BJ (cell line): ENCODE measurements at places on chromosomes 2 and 18.

- DNase-seq, result no peak
These were observed 34.1 kb upstream of the METAP1D start for GRCh38 chr2:171965661-171966060.

- no peak for DNase-seq
These were observed 75.5 kb downstream of the COPS8 start for GRCh38 chr2:237161189-237161588.

DNA sequence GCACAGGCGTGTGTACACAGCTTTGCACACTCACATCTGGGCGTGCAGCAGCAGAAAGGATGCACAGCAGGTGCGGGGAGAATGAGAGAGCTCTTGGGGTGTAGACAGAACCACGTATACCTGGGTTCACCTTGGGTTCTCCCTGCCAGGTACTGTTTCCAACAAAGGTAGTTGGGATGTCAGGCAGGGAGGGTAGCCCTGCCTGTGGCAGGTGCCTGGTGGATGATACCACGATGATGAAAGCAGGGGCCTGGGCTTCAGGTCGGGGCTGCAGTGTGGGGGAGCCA lies 6.5 kb upstream of the ARID5A start:
- no peak for DNase-seq

DNA sequence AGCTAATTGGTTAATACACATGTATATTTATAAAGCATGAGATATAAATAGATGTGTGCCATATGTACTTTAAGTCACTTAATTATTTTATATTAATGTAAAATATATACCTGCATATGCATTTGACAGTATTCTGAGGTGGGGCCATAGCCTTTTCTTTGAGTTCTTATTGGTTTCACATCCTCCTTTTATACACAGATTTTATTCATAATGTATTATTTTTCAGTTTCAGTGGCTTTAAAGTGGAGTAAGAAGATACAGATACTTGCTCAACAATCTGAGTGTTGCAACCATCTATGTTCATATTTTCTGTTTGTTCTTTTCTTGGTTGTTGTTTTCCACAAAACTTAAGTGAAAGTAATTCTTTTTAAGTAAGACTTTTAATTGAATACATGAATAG lies 436.5 kb downstream of the RND3 start:
- DNase-seq, result no peak

GRCh38 chr18:37575646-37576045 lies 10.0 kb upstream of the CELF4 start:
- DNase-seq, result no peak

- no peak for DNase-seq
These were observed 35.1 kb downstream of the MYO7B start for GRCh38 chr2:127570282-127571250.

GRCh38 chr2:175251425-175252041 lies 70.0 kb upstream of the ATP5MC3 start:
- no peak for DNase-seq

DNA sequence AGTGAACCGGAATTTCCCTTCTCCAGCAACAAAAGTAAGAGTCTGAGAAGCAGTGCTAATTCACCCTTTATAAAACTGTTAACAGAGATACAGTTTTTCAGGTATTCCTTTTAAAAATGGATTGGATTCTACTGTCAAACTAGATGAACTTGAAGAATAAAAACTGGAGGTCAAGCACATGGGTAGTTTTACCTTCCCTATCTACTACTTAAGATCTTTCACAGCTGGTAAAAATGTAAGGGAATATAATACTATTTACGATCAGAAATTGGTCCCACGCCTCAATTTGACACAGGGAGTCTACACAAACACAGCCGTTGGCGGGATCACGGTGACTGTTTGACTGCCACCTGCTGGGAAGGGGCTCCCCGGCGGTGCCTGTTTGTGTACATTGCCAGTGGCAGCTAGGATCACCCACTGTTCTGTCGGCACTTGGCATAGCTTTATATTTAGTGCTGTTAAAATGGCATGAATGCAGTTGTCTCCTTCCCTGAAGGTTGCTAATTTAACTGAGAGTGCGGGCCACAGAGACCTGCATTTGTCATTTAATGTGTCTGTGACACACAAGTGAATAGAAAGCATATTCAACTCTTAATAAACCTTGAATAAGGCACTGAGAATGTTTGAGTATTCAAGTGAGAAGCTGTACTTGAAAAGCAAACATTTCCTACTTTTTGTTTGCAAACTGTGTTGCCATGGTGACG lies 59.5 kb downstream of the ABCG8 start:
- DNase-seq, result no peak

DNA sequence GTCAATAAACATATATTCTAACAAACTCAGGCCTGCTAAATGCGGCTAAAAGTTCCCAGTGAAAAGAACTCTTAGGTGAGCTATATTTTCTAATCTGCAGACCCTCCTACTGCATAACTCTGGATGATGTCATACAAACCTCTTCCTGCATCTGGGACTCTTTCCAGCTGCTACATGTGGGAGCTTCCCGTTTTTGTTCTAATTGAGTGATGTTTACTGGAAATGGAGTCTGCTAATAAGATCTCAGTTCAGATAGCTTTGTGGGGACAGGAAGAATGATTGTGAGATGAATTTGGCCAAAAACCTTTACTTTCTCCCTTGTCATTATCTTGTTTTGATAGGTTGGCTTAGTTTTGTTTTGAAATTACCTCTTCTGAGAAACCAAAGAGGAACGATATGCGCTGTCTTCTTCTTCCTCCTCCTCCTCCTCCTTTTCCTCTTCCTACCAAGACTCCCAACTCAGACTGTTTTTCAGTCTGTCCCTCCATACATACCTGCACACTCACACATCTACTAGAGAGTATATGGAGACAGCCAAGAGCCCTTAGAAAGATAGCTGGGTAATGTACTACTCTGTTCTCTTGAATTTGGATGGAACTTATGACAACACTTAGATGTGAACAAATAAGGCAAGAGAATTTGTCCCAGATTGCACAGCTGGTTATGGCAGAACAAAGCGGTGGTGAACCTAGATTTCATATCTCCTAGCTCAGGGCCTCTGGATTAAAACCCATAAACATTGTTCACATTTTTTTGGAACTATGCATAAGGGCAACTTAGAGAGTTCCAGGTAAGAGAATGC lies 39.8 kb upstream of the AAK1 start:
- peak; percentile 62 for DNase-seq

- no peak for DNase-seq
These were observed 62.3 kb downstream of the LRRTM4 start for GRCh38 chr2:77459840-77460239.

- no peak for DNase-seq
These were observed 180.6 kb downstream of the FSIP2 start for GRCh38 chr2:185919155-185919554.

GRCh38 chr2:44902217-44903137 lies 39.0 kb upstream of the SIX3 start:
- no peak for DNase-seq

DNA sequence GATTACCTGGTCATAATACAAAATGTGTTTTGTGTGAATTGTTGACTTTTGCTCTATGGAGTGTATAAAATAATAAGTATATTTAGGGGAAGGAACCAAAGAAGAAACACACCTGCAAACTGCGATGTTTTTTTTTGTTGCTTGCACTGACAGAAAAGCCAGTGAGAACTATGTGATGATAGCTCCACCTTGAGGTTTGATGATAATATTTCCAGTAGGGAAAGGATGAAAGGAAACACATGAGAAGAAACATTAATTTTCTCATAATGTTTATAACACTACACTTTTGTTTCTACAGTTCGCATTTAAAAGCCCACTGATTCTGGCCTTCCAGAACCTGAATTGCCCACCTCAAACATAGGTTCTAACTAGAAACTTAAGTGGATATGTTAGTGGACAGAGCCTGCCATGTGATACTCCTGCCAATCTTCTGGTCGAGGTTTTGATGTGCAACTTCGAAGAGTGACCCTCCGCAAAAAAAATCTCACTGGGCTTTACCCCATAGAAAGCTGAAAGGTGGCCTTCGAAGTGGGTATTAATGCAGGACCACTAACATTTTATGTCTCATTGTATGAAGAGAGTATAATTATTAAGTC lies 476.4 kb upstream of the SPHKAP start:
- DNase-seq, result no peak

DNA sequence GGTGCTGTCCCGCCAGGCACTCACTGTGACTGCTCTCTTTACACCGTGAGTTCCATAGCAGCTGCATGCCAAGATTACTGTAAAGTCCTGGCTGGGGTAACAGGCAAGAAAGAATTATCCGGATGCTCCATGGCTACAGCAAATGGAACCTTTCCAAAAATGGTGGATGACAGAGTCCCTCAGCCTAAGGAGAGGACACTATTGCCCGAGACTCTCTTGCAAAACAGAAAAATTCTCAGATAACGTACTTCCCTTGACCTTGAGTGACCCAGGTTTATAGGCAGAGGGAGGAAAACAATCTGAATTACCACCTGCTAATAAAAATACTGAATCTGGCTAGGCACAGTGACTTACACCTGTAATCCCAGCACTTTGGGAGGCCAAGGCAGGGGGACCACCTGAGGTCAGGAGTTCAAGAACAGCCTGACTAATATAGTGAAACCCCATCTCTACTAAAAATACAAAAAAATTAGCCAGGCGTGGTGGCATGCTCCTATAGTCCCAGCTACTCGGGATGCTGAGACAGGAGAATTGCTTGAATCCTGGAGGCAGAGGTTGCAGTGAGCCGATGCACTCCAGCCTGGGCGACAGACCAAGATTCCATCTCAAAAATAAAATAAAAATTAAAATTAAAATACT lies 4.5 kb downstream of the CYS1 start:
- no peak for DNase-seq

DNA sequence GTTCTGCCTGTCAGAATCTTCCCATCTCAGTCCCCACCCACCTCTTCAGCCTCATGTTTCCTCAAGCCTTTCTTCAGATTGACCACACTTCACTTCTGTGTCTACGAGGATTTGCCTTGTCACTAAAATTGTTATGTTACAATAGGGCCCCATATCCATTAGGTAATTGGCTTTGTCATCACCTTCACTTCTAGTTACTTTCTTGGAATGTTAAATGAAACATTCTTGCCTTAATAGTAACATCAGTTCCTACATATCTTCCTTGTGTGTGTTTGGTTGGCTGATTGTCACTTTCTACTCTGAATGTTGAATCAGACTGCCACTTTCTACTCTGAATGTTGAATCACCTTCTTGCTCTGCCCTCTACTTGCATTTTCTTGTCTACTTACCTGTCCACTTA lies 599.9 kb upstream of the NXPH2 start:
- no peak for DNase-seq

- no peak for DNase-seq
These were observed 174.0 kb upstream of the NT5C1B start for GRCh38 chr2:18763338-18763737.

DNA sequence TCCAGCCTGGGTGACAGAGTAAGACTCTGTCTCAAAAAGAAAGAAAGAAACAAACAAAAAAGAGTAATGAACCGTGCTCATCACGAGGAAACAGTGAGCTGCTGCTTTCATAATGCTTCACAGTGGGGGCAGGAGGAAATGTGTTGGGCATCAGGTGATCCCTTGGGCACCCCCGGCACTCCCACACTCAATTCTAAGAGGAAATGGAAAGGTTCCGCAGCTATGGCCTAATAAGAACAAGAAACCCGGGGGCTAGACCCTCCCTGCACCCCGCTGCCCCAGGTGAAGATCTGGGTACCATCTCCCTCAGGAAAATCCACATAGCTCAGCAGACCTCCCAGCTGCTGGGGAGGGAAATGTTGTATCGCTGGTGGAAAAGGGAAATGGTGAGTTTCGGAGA lies 118.9 kb downstream of the LPIN1 start:
- no peak for DNase-seq

GRCh38 chr18:13434854-13435253 lies 216.3 kb downstream of the LDLRAD4 start:
- DNase-seq, result no peak

DNA sequence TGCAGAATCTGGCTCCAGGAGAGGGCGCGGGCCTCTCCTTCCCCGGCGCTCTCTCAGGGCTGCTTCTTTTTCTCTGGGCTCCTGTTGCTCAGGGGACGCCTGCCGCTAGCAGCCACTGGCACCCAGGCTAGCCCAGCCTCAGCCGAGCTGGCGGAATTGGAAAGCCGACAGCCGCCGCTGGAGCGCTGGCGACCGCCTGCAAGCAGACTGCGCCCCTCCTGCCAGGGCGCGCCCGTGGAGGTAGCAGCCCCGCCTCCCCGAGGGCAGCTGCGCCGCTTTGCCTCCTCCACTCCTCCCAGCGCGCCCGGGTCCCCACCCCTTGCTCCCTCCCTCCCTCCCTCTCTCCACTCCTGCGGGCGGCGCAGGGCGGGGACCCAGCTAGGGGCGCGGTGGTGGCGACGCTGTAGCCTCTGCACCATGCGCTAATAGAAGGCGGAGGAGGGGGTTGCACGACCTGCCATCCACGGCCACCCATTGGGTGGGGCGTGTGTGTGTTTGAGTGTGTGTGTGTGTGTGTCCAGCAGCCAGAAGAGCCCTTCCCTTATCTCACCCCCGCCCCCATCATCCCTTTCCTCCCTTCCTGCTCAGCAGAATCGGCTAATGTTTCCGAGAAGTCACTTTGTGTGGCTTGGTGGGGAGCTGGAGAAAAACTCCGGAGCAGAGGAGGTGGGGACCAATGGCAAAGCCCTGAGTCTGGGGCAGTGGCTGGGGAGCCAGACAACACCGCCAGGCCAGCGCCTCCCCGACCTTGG lies at the start of gene SCN9A:
TSS of gene SCN9A (minus strand) at position 209 of the 752 bp plus-strand sequence. CDS start 64,188 bp downstream, outside the sequence.
- DNase-seq, result no peak
